Lower lobe of right lung (tissue), 2 donors: ENCODE measurements at places on chromosomes 5 and 9. TPM values are rescaled to one million over a fixed set of nuclear protein-coding genes. Genes with fewer than 3 reads are reported as not detected.

GRCh38 chr9:1726993-1727759, 288.0 kb upstream of the SMARCA2 start:
- no peak for DNase-seq
- H3K4me1 ChIP-seq, result no peaks in the 10 kb centered on the region
- H3K36me3 ChIP-seq, result no peaks in the 10 kb centered on the region

- no peaks in the 10 kb centered on the region for H3K36me3 ChIP-seq
- H3K4me3 ChIP-seq, result peak overlapping the region; percentile 37
These were observed 453 bp downstream of the RASGEF1C start for GRCh38 chr5:180208435-180209081.

- peaks cover 4% of the 10 kb centered on the region for H3K4me1 ChIP-seq
- H3K36me3 ChIP-seq, result no peaks in the 10 kb centered on the region
- no peak for DNase-seq
- H3K27me3 ChIP-seq, result no peaks in the 10 kb centered on the region
- no peak overlapping the region for H3K27ac ChIP-seq
- H3K4me3 ChIP-seq, result no peak overlapping the region
These were observed 9.5 kb upstream of the UGCG start for GRCh38 chr9:111886983-111887718.

DNA sequence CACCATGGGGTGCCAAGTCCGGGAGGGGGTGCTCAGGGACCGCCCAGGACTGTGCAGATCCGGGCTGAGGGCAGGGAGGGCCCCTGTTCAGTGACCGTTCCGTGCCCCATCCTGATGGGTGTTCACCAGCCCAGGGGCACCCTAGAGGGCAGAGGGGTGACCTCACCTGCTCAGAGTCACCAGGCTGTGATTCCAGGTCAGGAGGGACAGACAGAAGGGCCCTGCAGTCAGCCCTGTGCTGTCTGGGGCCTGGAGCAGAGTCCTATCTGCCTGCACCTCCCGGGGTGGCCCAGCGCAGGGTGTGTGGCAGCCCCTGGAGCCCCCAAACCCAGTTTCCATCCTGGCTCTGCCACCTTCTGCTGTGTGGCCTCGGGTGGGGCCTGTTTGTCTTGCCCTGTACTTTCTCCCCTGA, 241.9 kb downstream of the PBX3 start:
- H3K27ac ChIP-seq, result no peak overlapping the region
- H3K27me3 ChIP-seq, result no peaks in the 10 kb centered on the region
- no peak overlapping the region for H3K4me3 ChIP-seq
- no peaks in the 10 kb centered on the region for H3K4me1 ChIP-seq
- no peaks in the 10 kb centered on the region for H3K36me3 ChIP-seq
- DNase-seq, result peak; percentile 27

GRCh38 chr9:4861145-4861544, 68.4 kb downstream of the RCL1 start:
- DNase-seq, result no peak
- H3K36me3 ChIP-seq, result peaks cover 15% of the 10 kb centered on the region
- H3K4me3 ChIP-seq, result no peak overlapping the region
- no peaks in the 10 kb centered on the region for H3K27me3 ChIP-seq

DNA sequence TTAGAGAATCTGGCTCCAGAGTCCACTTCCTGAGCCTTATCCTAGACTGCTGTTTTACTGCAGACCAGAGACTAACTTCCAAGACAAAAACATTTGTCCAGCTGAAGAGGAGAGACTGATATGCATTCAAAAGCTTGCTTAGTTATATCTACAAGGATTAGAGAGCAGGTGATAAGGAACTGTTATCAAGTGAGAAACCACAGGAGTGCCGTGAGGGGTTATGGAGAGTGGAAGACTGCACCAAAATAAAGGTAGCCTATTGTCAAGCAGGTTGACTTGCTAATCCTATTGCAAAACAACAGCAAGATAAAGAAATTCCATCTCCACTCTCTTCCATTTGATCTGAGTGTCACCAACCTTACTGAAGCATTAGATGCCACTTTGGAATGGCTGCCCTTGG, 139.1 kb downstream of the SCAMP1 start:
- no peaks in the 10 kb centered on the region for H3K27me3 ChIP-seq
- no peak overlapping the region for H3K27ac ChIP-seq
- no peak overlapping the region for H3K4me3 ChIP-seq

DNA sequence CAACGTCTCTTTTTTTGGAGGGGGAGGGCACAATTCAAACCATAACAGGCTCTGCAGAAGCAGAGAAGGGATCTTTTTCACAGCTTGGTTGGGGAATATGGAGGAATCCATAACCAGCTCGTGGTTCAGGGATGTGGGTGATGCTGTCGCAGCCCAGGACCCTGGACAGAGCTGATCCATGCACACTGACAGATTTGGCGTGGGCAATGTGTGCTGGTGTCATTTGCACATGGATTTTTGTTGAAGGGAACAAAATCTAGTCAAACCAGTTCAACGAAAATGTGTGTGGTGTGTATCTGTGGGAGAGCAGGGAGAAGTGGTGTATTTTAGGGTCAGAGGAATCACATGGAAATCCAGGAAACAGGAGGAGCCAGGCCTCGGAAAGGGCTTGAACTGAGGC, 4.2 kb downstream of the DOCK2 start:
- H3K27me3 ChIP-seq, result peaks cover 12% of the 10 kb centered on the region
- no peaks in the 10 kb centered on the region for H3K36me3 ChIP-seq
- DNase-seq, result no peak
- H3K27ac ChIP-seq, result no peak overlapping the region
- no peak overlapping the region for H3K4me3 ChIP-seq

DNA sequence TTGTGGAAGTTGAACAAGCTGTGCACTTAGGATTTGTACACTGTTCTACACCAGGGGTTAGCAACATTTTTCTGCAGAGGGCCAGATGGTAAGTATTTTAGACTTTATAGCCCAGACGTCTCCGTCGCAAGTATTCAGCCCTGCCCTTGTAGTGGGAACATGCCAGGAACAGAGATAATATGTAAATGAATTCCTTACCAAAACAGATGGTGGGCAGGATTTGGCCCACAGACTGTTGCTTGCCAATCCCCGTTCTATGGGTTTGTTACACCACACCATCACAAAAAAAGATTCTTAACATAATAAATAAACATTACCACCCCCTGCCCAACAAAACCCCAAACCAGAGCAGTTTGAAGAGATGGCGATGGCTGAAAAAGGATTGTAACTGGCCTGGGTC, 74.3 kb downstream of the AMBP start:
- peak overlapping the region; percentile 62 for H3K27ac ChIP-seq
- H3K27me3 ChIP-seq, result no peaks in the 10 kb centered on the region
- no peak overlapping the region for H3K4me3 ChIP-seq
- peaks cover 19% of the 10 kb centered on the region for H3K4me1 ChIP-seq
- H3K36me3 ChIP-seq, result no peaks in the 10 kb centered on the region
- no peak for DNase-seq

DNA sequence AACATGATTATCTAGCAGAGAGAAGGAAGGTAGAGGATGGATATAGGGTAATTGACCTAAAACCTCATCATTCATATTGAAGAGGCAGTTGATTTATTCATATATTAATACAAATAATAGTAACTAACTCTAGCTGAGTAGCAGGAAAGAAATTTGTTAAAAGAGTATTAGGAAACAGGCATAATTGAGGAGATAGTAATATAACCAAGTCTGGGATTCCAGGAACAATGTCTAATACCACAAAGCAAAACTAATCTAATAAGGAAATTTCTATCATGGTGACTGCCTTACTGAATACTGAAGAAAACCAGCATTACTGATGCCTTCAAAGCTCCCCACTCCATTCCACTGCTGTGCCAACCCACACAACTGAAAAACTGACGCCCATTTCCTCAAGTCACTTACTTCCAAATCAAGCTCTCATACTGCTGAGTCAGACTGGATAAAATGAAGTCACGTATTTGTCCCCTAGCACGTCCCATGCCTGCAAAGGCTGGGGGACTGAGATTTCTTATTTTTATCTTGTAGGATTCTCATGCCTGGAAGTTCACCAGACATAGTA, 153.9 kb downstream of the SMC2 start:
- no peaks in the 10 kb centered on the region for H3K27me3 ChIP-seq
- no peak overlapping the region for H3K4me3 ChIP-seq
- no peaks in the 10 kb centered on the region for H3K4me1 ChIP-seq

Gene WNT8A
- not detected for total RNA-seq

Gene ANKRD34B
- total RNA-seq, result 0.30 TPM

Gene QRFP
- not detected for total RNA-seq

Gene PPP2R2B
- 0.95 TPM for total RNA-seq

Gene PLEKHG4B
- 2.7 TPM for total RNA-seq

Gene TMEFF1
- 0.80 TPM for total RNA-seq
